ENCODE measurements at places on chromosomes 7 and 10.

DNA sequence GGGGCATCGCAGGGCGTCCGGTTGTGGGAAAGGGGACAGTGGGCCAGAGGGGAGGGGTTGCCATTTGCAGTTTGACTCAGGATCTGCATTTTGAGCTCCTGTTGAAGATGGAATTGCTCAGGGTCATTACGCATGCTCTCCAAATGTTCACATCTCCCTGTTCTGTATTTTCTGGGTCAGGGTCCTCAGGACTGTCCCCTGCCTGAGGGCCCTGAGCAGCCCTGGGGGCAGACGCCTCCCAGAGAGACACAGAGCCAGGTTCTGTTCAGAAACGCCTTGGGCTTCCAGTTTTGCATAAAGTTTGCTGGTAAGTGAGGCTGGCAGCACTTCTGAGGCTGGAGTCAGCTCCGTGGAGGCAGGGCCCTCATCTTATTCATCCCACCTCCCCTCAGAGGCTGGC is 34.1 kb upstream of the NUB1 start:
- no peak for DNase-seq

DNA sequence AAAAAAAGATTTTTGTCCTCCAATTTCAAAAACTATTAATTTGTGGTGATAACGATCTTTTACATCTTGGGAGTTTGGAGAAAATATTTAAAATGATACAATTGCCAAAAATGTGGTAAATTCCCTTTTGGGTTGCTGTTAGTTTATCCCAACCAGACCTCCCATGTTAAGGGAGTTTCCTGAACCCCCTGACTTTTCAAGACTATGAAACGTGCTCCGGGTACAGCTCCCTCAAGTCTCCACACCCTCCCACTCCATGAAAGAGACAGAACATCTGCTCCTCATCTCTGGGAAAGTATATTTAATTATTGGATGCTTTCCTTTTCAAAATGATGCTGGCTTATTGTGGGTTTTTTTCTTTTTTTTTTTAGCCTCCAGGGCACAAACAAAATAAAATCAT is 534.6 kb upstream of the NRP1 start:
- DNase-seq = peak; percentile 29

GRCh38 chr7:107785170-107785569 is 17.9 kb downstream of the SLC26A3 start:
- DNase-seq = no peak

DNA sequence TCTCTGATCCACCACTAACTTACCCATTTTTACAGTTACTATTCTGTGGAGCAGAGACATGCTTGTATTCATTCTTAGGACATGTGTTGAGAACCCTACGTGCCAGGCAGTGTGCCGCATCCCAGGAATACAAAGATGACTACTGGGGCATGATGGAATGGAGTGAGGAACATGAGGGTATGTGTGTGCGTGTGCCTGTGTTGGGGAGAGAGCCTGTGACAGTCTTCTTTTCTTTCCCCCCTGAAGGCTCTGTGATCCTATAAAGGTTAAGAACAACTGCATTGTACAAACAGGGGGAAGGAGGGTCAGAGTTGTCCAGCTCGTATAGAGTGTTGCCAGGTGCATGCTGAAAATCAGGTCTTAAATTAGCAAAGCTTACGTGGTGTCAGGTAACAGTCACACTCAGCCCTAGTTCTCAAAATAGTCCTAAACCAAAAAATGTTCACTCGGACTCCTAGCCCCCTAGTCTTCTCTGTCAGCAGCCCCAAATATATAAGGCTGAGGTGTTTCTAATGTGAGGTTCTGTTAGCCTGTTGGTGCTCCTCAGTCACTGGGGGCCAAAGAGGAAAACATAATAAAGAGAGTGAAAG is 161.9 kb downstream of the CELF2 start:
- no peak for DNase-seq

DNA sequence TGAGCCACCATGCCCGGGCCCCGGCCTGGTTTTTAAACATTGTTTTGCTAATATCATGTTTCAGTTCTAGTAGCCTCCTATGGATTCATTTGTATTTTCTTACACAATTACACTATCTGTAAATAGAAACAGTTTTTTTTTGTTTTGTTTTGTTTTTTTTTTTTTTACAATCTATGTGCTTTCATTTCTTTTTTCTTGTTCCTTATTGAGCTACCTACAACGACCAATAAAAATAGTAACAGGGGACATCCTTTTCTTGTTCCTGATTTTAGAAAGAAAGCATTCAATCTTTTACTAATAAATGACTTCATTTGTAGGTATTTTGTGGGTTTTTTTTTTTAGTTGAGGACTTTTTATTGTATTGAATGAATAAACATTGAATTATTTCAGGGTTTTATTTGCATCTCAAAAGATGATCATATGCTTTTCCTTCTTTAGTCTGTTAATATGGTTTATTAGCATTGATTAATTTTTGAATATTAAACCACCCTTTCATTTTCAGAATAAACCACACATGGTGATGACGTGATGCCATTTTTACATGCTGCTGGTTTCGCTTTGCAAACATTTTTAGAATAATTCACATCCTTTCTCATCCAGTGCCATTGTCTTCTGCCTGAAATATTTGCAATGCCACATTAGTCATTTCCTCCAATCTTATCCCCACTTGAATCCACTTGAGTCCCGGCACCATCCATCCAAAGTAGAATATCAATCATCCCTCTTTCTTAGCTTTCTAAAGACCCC is 18.1 kb upstream of the AKR1E2 start:
- DNase-seq = peak; percentile 90

DNA sequence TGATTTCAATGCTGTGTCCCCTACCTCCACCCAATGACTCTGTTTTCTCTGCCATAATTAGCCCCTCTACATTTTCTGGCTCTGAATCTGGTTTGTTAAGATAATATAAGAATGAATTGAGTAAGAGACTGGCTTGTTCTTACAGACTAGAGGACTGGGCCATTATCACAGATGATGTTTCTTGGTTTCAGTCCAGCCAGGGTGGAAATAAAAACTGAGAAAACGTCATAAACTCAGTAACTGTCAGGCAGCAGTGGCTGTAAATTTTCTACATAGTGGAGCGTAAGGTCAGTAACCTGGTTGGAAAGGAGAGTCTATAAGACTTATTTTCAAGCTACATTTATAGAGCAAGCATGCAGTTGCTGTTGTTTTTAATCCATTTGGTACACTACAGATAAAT is 485.4 kb downstream of the HTR7 start:
- DNase-seq = no peak

- no peak for DNase-seq
These were observed at the start of gene TTYH3 for GRCh38 chr7:2631946-2632732. Gene TTYH3 (plus strand): TSS chr7:2631986. CDS start chr7:2632156, 170 bp downstream.

- DNase-seq = no peak
These were observed 1.5 kb downstream of the HBP1 start for GRCh38 chr7:107170051-107170915.

GRCh38 chr7:91280185-91280584 is 16.0 kb downstream of the FZD1 start:
- no peak for DNase-seq

DNA sequence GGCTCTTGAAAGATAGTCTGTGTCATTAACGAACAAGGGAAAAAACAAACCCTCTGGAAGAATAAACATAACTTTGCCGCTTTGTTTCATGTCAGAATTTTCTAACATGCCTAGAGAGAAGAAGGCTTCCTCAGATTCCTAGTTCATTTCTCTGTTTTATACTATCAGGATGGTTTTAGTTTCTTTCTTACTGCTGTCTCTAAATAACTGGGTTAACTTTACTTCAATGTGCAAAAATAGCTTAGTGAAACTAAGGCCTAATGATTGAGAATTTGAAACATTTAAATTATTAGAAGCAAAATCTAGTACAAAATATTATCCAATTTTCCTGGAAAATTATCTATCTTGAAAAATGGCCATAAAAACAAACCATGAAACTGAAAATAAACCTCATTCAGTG is 72.1 kb upstream of the OGDHL start:
- no peak for DNase-seq

GRCh38 chr10:14673189-14673861 is 101.4 kb downstream of the FAM107B start:
- no peak for DNase-seq

GRCh38 chr7:66737667-66738066 is 2.9 kb upstream of the RABGEF1 start:
- no peak for DNase-seq

DNA sequence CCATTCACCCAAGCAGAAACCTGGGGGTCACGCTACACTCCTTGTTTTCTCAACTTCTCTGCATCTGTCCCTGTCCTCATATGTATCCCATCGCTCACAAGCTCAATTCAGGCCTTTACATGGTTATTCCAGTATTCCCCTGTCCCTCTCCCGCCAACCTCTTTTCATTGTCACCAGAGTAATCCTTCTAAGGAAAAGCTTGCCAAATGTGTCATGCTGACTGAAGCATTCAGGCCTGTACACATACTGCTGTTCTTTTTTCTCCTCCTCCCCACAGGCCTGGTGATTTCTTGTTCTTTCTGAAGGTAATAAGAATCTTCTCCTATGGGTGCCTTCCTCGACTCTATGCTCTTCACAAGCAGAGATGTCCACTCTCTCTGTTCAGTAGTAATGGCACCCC is 282.2 kb downstream of the PHTF2 start:
- DNase-seq = no peak

DNA sequence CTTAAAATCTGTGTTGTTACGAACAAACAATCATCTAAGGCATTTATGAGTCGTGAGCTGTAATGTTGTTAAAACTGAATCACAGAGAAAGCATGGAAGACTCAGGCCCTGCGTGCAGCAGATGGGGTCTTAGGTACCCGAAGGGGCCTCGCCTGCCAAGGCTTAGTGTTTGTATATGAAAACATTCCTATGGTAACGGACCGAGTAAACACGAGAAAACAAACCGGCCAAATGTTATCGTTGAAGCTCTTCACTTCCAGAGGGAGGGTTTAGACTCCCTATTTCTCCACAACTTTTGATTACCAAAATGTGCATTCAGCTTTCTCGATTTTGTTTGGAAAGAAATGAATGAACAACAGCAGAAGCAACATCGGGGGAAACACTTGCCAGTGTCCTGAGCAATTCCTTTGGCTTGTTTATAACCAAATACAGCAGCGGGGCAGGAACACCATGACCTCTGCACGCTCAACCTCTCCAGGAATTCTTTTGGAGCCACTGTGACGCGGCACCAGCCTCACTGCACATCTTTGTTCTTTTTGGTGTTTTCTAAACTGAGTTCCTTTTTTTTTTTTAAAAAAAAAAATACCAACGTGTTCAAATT is 121.6 kb upstream of the KLF6 start:
- DNase-seq = peak; percentile 65

- DNase-seq = no peak
These were observed 597.9 kb upstream of the DPP6 start for GRCh38 chr7:153454306-153454705.

DNA sequence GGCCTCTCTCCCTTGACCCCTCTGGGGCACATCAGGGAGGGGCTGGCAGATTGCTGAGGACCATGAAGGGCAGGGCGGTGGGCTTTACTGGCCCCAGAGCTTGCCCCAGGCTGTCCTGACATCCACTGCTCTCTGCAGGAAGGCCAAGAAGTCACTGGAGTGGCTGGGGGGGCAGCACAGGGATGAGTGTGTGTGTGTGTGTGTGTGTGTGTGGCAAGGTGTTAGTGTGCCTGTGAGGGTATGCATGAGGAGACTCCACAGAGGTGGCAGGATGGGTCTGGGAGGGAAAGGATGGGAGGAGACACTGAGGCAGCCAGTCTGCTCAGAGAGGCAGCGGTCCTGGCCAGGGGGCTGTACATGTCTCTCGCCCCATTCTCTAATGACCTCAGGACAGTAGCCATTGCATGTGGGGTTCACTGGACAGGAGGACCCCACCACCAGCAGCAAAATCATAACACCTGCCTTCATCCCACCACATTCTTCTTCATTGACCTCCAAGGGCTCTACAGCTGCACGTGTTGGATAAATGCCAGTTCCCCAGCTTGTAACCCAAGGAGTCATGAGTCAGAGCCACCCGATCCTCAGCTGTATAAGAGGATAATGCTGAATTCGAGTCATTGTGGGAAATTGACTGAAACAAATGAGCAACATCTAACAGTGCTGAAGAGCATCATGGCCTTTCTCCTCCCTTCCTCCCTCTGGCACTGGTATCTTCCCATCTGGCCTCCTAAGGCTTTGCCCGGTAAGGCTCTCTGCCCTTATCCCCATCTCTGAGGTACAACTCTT is 720.5 kb downstream of the GRID1 start:
- peak; percentile 44 for DNase-seq

GRCh38 chr10:104966563-104967297 is 325.6 kb downstream of the SORCS3 start:
- DNase-seq = no peak

DNA sequence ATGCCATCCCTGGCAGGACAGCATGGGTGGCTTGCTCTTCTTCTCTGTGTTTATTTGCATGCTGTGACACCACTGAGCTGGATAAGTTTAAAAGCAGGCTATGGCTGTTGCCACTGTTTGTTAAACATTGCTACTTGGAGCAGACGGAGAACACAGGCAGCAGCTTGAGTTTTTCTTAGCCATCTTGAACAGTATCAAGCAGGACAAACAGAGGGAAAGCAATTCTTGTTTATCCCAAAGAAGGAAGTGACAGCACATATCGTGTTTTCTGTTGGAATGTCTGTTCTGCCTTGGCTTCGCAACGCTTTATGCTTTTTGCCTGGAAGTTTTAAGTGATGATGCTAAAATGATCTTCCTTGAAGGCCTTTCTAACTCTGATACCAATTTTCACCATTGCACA is 73.8 kb downstream of the MKX start:
- DNase-seq = no peak

Data from fibroblast of skin of scalp (primary cell).